NCI-H187 treated with DMSO at 0.1 percent for 48 hours (cell line): ENCODE measurements at places on chromosomes 5 and 9.

GRCh38 chr5:43063721-43064171, 23.6 kb upstream of the ANXA2R start:
- no peak for DNase-seq

- DNase-seq, result no peak
Measured at GRCh38 chr5:78691084-78691960, 42.8 kb upstream of the LHFPL2 start.

GRCh38 chr9:70060883-70061507, 17.3 kb downstream of the MAMDC2 start:
- DNase-seq, result no peak

DNA sequence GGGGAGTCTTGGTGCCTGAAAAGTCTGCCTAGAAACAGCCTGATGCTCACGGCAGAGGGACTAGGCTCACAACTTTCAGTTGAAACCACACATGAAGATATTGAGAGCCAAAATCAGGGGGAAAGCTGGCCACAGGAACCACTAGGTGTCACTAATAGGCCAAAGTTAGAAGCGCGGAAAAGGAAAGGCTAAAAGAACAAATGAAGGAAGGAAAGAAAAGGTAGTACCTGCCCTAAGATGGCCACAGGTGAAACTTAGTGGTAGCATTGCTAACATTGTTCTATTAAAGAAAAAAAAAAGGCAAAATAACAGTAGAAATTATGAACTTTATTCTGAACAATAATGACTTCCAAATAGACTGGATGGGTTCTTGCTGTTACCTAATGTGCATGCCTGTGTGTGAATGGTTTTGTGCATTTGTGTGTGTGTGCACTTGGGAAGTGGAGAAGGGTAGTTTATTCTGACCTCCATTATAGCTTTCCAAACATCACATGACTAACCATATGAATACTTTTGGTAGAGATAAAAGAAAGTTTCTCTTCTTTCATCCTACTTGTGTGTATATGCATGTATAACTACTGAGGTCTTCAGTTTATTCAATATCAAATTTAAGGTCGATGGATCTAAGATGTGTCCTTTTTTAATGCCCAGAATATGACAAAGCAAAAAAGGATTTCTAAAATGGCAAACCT, 2.1 kb upstream of the RFESD start:
- DNase-seq, result no peak

DNA sequence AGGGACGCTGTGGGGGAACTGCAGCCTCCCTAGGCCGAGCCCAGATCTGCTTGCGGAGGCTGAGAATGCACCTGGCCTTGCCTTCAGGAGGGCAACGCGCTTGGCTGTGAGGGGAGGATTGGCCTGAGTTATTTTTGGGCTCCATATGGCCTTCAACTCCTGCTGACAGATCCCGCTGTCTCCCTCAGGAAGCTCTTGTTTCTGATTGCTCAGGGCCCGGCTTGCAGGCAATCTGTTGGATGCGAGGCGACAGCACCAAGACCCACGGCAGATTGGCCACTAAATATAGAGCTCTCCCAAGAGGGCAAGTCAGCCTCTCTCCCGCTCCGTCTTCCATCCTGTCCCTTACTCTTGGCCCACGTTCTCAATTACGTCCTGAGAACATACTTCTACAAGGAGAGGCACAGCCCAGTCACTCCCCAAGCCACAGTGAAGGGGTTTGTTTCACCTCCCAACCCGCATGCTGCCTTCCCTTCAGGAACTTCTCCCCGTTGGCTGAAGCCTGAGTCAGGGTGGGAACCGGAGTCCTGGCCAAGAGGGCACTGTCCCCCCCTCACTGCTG, 53.6 kb downstream of the RASGEF1C start:
- DNase-seq, result no peak

GRCh38 chr9:69495296-69495695, 170.3 kb downstream of the ENTREP1 start:
- no peak for DNase-seq

- DNase-seq, result no peak
Measured at GRCh38 chr9:91180240-91180929, 181.3 kb downstream of the AUH start.

DNA sequence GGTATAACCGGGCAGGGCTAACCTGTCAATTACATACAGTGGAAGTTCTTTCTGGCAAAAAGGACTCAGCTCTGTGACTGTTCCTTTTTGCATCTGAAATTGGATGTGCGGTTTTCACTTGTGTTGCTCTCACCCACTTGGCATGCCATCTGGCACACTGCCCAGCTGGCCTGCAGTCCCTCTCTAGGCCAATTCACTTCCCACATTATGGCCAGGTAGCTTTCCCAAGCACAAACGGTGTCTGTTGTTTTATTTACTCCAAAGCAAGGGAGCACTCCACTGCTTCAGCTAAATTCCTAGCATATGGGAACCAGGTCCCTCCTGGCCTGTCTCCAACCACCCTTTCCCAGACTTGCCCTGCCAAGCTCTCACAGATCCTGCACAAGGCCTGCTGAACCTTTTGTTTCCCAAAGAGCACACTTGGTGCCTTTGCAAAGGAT, 132.5 kb downstream of the SEMA6A start:
- DNase-seq, result peak; percentile 42

DNA sequence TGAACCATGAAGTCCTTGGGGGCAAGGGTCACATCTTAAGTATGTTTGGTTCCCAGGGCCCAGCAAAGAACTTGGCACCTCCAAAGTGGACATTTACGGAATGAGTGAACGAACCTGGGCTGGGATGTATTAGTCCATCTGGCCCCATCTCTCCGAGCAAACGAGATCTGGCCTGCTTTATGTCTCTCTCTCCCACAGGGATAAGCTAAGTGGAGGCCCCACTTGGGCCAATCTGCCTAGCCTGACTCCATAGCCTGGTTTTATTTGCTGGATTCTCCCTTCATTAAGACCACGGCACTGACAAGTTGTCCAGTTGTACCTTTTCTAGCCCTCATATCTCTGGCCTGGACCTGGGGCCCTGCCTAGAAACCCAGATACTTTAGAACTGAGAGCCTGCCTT, 2.1 kb downstream of the TTLL11 start:
- no peak for DNase-seq

DNA sequence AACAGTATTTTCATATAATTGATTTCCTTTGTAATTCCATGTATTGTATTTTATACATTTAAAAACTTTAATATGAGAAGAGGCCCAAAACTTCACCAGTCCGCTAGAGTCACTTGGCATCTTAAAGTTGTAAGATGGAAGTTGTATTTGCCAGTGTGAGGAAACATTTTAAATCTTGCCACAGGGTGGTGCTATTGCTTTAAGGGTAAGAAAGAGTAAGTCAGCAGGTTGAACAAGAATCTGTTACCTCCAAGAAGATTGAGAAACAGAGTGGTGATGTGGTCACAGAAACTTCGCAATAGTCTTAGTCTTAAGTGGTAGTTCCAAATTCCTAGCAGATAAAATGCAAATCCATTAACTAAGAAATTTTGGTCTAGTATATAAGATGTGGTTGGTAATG, 39.8 kb upstream of the RANBP6 start:
- peak; percentile 21 for DNase-seq

GRCh38 chr5:158340608-158341007, 481.7 kb upstream of the CLINT1 start:
- DNase-seq, result no peak

DNA sequence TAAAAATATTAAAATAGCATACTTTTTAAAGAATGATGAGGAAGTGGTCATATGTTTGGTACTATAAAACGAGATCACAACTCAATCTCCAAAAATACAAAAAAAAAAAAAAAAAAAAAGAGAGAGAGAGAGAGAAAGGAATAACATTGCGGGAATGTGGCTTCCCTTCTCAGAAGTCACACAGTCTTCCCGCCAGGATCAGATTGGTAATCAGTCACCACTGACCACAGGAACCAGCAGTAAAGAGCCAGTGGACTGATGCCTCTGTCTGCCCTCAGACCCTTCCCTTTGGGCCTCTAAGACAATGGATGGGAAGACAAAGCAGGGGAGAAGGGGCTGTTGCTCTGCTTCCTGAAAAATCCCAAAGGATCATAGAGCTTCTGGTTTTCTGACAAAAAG, 104.9 kb downstream of the KLHL3 start:
- no peak for DNase-seq

- DNase-seq, result no peak
Measured at GRCh38 chr5:139877129-139877597, 81.6 kb downstream of the PSD2 start.

- no peak for DNase-seq
Measured at GRCh38 chr5:160199410-160199911, 29.8 kb upstream of the FABP6 start.

GRCh38 chr5:11981986-11982385, 77.7 kb upstream of the CTNND2 start:
- DNase-seq, result no peak

GRCh38 chr5:68962757-68963484, 130.9 kb upstream of the SLC30A5 start:
- DNase-seq, result peak; percentile 2

GRCh38 chr9:113301548-113301947, 1.6 kb downstream of the RNF183 start:
- no peak for DNase-seq

DNA sequence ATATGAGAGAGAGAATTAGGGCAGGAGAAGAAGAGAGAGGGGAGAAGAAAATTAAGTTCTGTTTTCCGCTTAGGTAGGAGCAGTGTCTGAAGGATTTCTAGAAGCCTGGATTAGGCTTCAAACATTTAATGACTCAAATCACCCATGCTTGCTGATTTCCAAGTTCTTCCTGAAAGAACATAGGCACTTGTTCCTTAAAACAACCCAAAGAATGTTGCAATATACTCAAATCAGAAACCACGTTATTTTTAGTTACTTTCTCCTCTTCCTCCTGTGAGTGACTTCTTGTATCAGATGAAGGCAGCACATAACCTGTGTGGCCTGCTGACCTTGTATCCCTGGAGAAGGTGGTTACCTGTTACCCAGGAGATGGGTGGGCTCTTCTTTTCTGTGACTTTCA, 351.5 kb upstream of the KLF4 start:
- no peak for DNase-seq

DNA sequence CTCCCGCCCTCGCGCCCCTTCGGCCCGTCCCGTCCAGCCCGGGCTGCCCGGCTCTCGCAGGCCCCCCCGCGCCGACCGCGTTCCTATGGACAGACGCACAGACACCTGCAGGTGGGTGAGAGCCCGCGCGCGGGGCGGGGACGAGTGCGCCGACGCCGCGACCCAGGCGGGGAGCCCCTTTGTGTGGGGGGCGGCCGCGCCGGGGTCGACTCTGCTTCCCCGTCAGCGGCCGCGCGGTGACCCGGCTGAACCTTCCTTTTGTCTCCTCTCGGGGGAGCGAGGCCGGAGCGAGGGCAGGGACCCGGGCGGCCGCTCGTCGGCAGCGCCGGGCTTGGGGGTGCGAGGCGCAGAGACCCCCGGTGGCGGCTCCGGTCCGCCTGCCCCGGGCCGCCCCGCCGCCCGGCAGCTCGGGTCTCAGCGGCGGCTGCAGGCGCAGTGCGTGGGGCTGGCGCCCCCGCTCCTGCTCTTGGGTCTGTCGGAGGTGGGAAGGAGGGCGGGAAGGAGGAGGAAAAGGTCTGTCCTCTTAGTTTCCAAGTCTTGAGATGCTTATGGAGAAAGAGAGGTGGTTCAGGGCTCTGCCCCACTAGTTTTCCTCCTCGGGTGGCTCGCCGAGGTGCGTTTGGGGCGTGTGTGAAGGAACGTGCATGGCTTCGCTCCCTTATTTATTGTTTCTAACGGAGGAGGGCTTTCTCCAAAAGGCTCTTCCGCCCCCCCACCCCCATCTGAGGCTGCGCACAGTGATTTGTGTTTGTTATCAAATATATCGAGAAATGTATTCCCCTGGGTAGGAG, 576 bp downstream of the KIAA1958 start:
- DNase-seq, result no peak

- no peak for DNase-seq
Measured at GRCh38 chr5:132828846-132829494, 1.5 kb downstream of the SHROOM1 start.

DNA sequence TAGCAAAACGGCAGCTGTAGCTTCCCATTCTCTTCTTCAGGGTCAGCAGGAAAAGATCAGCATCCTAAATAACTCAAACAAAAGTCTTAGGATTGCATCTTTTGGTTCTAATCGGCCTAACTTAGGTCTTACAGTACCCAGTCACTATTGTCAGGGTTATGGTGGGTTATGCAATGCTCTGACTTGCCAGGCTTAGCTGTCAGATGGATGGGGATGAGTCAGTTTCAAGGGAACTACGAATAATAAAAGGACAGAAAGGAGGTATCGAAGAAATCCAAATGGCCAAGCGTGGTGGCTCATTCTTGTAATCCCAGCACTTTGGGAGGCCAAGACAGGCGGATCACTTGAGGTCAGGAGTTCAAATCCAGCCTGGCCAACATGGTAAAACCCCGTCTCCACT, 46.5 kb downstream of the PPP1R2B start:
- no peak for DNase-seq

GRCh38 chr5:151868451-151868850, 56.2 kb downstream of the GLRA1 start:
- DNase-seq, result no peak

GRCh38 chr5:176781054-176781375, 29.3 kb upstream of the UNC5A start:
- DNase-seq, result no peak

DNA sequence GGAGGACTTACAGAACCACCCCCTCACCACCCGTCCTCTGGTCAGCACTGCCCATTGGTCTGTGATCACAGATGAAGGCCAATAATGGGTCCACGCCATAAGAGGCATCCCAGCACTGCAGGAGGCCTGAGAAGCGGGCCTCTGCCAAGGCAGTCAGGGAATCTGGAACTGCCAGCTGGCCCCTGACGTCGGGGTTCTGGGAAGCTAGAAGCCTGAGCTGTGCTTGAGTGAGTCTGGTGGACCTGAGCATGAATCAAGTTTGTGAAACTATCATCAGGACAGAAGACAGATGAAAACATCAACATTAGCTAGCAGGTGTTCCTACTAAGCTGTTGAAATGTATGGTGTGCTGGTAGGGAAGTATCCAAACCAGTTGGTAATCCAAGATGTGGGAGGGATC, 7.8 kb downstream of the ANGPTL2 start:
- no peak for DNase-seq

DNA sequence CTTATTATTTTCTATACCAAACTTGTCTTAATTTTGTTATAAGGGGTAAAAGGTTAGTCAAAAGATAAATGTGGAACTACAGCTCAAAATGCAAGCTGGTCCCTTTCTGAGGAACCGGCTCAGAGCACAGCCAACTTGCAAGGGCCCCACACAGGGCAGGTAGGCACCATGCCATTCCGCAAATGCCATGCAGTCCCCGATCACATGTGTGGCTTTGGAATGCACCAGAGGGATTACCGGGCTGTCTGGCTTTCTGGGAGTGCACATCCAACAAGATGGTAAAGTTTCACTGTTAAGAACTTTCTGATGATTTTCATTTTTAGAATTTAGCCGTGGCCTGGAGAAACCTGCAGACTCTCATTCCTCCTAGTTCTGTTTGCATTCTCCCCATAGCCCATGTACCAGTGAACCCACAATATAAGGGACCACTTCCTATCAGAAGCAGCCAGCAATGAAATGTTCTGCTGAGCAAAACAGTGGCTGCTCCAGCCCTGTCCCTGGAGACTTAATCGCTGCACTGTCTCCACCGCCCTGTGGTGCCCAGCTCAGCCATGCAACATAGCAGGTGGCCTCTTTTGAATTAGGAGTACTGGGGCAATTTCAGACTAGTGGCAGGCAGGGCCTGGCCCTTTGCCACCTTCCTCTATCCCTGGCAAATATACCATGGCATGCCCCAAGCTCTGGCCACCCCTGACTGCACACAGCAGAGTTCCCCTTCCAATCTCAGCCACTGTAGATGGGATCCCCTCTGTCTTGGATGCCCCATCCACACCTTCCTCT, 11.4 kb downstream of the SHB start:
- DNase-seq, result no peak
